ENCODE measurements at places on chromosomes 6 and 20.
A peak's percentile ranks its signal among the peaks of the same experiment; 100 is the strongest.

DNA sequence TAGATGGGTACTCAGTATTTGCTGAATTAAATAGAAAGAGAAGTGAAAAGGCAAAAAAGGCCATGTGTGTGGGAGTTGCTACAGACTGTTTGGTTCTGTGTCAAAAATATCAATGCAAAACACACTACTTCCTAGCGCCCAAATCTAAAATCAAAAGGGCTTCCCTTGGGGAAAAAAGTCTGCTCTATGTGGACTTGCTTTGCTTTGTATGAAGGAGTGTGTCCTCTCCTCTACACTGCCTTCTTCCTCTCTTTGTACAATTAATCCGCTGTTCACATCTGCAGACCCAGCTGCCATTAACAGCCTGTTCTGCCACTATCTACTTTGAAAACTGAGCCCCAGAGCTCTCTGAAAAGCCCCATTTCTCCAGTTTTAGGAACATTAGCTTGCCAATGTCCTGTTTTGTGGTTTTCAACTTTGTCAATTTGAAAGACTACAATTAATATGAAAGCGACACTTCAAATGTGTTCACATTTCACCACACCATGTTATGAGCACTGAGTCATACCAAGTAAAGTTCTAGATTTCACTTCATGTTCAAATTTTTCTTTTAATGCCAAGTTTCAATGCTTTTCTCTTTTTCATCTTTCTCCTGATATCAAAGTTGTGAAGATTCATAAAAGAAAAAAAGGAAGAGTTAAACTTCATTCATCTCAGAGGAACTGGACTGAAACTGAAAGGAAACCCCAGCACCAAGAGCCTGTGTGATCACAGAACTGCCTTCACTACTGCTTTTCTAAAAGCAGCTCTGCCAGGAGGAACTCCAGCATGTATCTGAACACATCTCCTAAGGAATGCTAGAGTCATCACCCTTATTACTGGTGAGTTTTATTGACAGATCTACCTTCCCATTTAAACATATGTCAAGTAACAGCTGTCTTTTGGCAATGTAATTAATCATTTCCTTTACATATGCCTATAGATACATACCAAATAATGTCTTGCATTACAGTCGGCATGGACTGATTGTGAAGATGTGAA, 102.6 kb downstream of the KIF13A start:
- DNase-seq = no peak

GRCh38 chr20:46928580-46929132, 34.0 kb downstream of the EYA2 start:
- no peak for DNase-seq

DNA sequence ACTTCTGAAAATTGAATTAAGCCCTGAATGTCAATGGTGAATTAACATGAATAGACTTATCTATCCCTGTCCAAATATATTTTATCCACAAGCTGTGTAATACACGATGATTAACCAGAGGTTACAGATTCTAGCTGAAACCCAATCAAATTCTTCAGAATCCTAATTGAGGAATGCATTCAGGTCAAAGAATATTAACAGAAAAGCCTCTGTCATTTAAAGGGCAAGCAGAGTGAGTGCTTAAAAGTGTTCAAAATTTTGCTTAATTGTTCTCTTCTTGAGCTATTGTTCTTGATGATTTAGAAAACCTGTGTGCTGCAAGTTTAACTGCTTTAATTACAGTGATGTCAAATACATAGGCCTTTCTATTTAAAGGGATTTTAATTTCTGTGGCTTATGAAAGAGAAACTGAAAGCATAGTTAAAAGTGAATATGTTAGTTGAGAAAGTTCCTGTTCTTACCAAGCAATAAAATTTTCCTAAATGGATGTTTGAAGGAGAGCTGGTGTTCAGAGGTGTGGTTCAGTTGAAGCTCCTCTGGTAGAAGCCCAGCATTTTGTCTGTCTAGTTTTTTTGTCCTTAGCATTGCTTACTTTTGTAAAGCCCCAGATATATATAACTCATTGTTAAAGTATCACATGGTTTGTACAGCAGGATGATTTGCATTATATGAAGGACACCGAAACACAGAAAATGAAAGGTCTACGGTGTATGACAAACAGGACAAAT, 466.3 kb upstream of the PLCB4 start:
- DNase-seq = no peak

GRCh38 chr6:40302856-40303454, 284.2 kb downstream of the LRFN2 start:
- DNase-seq = no peak

DNA sequence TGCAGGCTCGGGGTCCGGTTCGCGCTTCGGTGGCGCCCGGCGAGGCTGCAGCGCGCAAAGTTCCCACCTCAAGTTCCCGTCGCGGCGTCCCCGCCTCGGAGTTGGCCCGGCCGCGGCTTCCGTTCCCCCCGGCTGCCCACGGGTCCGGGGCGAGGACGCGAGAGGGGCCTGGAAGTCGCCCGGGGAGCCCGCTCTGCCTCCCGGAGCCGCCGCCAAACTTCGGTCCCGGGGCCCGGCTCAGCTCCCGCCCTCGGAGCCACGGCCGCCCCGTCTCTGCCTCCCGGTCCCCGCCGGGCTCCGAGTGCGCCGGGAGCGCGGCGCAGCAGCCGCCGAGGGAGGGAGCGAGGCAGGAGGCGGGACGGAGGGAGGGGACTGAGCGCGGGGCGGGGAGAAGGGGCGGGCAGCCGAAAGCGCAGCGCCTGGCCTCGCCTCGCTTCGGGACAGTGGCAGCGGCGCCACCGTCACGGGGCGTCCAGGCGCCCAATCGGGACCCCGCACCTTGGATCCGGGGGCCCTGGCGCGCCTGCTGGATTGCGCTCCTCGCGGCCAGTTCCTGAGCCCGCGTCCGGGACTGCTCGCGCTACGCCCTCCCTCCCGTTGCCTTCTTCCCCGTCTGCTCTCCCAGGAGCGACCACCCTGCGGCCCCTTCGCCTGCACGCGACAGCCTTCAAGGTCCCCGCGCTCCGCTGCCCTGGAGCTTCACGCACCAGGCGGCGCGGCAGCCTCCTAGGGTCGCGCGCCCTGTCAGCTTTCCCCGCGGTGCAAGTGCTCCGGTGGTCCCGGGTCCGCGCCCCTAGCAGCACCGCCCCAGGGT, at the start of gene KCNG1:
Gene KCNG1, minus strand, starts transcription at position 305 of the 814 bp plus-strand sequence. CDS start 12,769 bp downstream, outside the sequence.
- no peak for DNase-seq

DNA sequence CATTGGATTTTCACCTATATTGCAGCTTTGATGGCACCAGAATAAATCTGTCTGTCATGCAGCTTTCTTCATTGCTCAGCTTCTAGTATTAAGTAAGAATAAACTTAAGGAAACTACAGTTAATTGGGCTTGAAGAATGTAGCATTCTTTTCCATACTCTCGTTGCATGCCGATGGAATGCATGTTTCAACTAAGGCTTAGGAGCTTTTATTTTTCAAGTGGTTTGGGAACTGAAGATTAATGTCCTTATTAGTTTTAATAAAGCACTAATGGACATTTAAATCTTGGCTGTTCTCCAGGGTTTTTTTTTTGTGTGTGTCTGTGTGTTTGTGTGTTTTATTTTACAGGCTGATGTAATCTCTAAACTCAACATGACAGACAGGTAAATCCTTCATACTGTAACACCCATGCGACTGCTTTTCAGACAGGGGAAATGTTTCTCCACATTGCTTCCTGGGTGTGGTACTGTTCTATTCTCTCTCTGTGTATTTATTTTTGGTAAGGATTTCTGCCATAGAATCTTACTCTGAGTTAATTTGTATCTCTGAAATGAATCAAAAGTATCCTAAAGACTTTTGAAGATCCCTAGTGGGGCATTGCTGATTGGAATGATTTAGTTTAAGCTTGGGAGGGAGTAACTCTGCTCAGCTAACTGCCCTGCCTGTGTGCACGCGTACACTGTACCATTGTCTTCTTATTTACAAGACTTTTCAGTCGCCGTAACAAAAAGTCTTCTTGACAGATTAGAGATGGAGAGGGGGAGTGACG, 38.0 kb downstream of the SLC9A8 start:
- no peak for DNase-seq

- no peak for DNase-seq
Measured at GRCh38 chr6:110181131-110182030, 1.2 kb downstream of the CDC40 start.

DNA sequence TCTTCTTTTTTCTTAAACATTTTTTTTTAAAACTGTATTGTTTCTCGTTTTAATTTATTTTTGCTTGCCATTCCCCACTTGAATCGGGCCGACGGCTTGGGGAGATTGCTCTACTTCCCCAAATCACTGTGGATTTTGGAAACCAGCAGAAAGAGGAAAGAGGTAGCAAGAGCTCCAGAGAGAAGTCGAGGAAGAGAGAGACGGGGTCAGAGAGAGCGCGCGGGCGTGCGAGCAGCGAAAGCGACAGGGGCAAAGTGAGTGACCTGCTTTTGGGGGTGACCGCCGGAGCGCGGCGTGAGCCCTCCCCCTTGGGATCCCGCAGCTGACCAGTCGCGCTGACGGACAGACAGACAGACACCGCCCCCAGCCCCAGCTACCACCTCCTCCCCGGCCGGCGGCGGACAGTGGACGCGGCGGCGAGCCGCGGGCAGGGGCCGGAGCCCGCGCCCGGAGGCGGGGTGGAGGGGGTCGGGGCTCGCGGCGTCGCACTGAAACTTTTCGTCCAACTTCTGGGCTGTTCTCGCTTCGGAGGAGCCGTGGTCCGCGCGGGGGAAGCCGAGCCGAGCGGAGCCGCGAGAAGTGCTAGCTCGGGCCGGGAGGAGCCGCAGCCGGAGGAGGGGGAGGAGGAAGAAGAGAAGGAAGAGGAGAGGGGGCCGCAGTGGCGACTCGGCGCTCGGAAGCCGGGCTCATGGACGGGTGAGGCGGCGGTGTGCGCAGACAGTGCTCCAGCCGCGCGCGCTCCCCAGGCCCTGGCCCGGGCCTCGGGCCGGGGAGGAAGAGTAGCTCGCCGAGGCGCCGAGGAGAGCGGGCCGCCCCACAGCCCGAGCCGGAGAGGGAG, 580 bp downstream of the VEGFA start:
- no peak for DNase-seq

DNA sequence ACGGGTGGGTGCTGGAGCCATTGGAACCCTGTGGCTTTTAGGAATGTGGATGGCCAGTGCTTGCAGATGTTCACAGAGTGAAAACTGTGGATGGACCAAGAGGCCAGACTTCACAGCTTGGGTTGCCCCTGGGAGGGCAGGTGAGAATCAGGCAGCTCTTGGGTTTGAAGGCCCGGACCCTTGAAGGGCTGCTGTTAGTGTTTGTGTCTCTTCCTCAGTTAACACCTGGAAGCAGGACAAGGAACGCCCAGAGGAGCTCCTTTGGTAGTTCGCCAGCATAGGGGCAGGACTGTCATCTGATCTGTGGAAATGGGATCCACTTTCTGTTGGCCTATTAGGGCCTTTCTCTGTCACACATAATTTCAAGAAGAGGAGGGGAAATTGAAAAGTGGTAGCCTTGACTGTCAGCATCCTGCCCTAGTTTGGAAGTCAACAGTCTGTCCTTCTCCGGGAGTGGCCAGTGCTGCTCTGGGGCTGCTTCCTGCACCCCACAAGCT, 43.6 kb downstream of the RIOK1 start:
- DNase-seq = no peak

DNA sequence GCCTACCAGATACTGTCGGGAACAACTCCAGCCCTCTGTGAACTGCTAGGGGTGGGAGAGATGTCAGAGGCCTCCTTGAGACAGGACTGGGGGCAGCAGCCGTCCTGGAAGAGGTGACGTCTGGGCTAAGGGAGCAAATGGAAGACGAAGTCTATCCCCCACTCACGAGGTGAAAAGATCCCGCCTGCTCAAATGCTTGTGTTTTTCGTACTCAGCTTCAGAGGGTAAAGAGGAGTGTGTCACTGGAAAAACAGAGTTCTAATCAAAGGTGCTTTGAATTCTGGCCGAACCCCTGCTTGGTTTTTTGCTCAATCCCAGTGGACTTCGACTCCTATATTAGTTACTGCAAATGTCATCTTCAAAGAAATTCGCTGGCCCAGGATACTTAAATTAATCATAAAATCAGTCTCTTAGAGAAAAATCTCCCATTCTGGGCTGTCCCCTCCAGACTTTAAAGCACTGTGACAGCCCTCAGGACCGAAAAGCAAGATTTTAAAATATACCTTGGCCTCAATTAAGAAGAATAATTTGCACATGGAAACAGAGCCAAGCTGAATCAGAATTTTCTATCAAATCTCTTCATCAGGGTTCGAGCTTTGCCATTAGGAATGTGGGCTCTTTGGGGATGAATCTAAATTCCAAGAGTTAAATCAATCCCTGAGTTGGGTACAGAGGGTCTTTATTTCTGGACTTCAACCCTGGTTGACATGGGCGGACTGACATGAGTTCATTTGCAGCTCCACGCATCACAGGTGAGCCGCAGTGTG, 61.8 kb upstream of the AFDN start:
- no peak for DNase-seq

DNA sequence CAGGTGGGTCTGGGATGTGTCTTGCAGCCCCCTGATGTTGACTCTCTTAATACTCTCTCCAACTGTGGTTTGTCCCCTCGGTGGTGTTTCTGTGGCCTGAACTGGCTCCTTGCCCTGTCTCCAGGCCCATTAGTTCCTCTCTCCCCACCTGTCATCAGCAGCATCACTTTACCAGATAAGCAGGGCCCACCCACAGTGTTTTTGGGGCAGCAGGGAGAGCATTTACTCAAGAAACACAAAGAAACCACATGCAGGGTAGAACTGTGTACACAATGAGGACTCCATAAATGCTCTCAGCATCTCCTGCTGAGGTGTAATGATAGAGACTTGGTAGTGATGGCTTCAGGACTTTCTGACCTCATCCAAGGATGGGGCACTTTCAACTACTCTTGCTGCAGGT, 20.2 kb upstream of the MRPS18A start:
- DNase-seq = no peak

- no peak for DNase-seq
Measured at GRCh38 chr6:151001387-151002056, 136.0 kb downstream of the MTHFD1L start.

GRCh38 chr6:4352731-4353130, 217.4 kb upstream of the ECI2 start:
- no peak for DNase-seq

GRCh38 chr6:64838726-64839125, 868.3 kb downstream of the EYS start:
- DNase-seq = no peak

DNA sequence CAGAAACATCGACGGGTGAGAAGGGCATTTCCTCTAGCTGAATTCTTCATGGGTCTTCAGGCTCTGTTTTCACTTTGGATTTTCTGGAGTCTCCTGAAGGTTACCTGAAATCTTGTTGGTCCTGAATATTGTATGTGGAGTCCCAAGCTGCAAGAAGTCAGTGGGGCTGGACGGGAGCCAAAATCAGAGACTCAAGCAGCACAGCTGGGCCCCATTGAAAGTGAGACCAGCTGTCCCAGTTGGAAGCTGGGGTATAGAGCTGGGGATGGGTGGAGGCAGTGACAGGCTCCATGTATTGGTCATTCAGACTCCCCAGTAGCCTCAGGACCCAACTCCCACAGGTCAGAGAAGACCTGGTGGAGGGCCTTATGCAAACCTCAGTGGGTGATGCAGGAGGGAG, 111.3 kb upstream of the MLN start:
- no peak for DNase-seq

- peak; percentile 15 for DNase-seq
Measured at GRCh38 chr6:35327349-35328027, 14.9 kb upstream of the PPARD start.

All from AG04450 (cell line).